ENCODE measurements at places on chromosomes 6 and 20.

DNA sequence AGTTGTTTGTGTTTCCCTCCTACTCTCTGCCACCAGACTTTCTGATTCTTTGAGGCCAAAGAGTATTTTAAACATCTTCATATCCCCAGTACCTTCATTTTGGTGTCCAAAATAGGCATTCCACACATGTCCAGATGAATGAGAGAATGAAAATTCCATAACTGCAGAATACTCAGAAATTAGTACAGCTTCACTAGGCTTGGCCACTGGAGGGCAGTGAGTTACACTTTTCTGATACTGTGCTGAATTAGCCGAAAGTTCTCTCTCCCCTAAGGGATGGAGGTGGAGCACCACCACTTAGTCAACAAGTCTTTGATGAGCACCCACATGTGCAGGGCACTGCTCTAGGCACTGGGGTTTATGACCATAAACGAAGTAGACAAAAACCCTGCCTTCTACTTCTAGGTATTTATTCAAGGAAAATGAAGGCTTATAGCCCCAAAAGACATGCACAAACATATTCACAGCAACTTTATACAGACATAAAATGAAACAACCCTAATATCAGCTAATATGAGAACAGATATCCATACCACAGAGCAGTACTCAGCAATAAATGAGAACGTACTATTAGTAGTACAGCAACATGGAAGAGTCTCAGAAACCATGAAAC, 46.1 kb upstream of the TMEM217 start:
- DNase-seq, result no peak

DNA sequence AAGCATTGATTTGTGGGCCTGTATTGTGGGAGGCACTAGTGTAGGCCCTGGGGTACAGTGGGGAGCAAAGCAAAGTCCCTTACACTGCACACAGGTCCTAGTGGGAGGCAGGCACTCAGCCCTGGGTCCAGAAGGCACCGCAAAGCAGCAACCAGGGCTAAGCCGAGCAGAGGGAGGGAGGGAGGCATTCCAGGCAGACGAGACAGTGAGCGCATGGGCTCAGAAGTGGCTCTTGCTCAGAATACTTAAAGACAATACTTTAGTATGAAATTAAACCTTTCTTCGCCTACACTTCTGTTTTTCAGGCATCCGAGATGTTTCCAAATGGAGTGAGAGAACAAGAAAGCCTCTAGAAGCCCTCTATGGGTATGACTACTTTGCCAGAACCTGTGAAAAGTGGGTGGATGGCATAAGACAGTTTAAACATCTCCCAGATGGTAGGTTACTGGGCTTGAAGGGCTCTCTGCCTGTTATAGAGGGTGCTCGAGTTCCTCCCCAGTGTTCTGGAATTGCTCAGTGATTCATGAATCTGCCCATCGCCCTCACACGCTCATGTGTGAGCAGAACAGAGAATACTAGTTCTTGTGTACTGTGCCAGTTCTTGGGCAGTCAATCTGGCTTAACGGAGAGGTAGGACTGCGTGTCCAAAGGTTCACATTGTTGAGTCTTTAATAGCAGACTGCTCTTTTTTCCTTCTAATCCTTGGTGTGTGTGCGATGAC, 18.7 kb downstream of the BPHL start:
- no peak for DNase-seq

DNA sequence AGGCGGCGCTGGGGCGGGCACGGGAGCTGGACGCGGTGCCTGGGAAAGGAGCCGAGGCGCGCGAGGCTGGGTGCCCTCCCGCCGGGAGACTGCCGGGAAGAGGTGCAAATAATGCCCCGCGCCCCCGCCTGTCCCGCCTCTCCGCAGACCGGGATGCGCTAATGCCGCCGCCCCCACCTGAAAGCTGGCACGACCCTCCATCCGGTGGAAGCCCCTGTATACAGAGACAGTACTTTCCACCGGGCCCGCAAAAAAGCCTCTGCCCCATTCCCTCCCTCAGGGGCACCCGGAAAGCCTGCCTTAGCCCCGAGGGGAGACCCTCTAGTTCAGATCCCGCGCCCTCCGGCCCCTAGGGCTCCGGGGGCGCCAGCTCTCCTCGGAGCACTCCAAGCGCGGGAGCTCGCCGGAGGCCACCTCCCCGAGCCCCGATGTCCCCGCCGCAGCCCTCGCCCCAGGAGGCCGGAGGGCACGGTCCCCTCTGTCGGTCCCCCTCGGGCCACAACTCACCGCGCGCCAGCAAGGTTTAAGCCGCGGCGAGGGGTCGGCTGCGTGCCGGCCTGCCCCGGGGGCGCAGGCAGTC, 1.2 kb downstream of the GRM4 start:
- DNase-seq, result no peak

DNA sequence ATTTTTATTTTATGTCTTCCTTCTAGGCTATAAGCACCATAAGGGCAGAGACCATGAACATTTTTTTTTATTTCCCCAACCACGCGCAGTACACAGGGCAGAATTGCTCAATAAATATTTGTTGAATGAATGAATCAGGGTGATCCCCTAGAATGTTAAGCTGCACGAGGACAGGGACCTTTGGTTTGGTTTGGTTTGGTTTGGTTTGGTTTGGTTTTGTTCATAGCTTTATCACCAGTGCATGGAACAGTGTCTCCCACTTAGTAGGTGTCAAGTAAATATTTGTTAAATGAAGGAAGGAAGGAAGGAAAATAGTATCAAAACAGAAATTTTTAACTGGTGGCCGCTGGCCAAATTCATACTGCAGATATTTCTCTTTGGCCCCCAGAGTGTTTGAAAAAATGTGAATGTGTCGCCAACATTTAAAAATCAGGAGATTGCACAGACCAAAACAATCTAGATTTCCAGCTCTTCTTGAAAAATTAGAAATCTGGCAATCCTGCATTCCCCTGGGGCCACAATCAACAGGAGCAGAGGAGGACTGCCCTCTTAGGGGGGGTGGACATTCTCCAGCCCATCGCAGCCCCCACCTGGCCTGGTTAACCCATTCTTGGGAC, 205.3 kb downstream of the EYA2 start:
- no peak for DNase-seq

DNA sequence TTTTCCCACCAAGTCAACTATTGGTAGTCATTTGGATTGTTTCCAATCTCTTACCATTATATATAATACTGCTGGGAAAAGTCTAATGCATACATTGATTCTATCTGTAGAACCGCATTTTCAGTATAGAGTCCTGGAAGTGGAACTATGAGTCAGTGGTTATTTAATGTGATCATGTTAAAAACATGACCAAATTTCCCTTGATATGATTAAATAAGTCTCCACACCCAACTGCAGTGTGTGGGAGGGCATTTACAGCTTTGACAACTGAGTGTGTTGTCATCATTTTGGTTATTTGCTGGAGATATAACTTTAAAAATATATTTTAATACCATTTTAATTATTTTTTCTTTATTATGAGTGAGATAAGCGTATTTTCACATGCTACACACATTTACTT, 1027.6 kb downstream of the EYS start:
- DNase-seq, result no peak

GRCh38 chr6:40917603-40918002, 121.4 kb downstream of the UNC5CL start:
- DNase-seq, result no peak

DNA sequence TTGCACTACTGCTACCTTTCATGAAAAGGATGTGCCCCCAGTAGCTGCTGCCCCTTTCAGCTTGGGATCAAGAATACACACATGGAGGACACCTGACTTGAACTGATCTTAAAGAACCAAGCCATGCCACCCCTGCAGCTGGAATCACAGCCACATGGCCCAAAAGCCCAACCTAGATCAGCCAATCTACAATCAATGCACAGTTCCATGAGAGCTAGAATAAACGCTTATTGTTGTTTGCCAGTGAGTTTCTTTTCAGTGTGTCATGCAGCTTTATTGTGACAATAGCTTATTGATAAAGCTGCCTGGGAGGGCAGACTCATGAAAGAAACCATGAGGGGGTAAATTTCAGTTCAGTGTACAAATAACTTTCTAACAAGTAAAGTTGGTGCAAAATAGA, 397.7 kb downstream of the PTPRT start:
- DNase-seq, result no peak

DNA sequence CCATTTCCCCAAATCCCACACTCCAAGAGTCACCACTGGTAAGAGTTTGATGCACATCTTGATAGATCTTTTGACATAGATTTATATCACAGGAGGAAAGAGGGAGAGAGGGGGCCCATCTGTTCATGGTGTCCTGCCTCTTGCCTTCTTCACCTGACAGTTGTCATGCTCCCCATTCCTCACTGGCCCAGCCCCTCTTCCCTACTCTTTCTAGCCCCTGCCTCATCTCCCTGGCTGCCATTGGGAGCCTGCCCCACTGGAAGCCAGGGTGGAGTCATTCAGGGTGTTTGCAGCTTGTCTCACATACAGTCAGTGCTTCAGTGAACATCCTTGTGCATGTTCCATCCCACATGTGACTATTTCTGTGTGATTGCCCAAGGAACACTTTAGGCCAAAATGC, 27.6 kb downstream of the SIRPA start:
- DNase-seq, result no peak

DNA sequence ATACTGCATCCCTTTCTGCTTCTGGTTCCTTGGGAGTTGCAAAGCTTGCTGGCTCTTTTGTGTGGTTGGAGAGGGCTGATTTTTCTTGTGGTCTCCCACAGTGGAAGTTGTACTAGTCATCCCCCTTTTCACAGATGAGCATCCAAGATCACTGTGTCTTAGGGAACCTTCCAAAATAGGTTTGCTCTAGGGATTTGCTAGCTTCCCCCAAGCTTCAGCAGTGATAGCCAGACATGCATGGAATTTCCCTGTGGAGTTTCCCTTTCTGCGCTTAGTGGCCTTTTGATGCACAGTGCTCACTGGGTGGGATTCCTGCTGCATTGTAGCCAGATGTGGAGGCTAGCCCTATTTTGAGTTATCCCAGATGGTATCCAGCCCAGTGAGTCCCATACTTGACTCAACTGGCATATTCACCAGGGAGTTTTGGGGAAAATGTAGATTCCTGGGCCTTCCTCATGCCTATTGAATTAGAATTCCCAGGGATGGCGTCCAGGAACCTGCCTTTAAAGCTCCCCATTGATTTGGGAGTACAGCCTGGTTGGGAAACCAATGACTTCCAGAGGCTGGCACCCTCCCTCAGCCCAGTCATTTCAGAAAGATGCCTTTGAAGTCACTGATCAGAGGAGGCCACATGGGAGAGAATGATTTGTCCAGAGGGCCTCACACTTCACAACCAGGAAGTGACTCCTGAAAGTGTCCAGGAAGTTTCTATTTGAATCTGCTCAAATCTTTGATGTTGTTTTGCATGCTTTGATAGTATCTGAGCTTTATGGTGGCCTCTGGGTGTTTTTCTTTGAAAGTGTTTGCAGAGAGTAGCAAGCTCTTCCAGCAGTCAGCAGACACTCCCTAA, 25.9 kb downstream of the PPARD start:
- no peak for DNase-seq

DNA sequence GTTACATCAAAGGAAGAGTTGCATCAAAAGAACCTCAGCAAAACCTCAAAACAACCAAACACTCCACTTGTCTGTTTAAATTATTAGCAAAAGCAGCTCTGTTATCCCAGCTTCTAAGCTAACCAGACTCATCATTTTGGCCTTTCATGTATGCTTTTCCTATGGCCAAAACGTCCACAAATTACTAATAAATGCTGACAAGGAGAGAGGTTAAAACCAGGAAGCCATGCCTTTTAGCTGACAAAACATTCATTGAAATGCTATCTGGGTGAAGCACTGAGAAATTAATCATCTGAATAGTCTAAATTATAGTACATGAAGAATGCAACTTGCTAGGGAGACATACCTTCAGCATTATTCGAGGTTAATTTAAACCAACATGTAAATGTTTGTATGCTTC, 80.6 kb downstream of the LAMA2 start:
- no peak for DNase-seq

- no peak for DNase-seq
Observed at GRCh38 chr6:72826037-72826436, 204.2 kb downstream of the KCNQ5 start.

GRCh38 chr6:46352541-46353268, 138.5 kb downstream of the RCAN2 start:
- DNase-seq, result no peak
